ENCODE measurements at places on chromosomes 7 and 10.

GRCh38 chr10:80465451-80465835 is 11.3 kb downstream of the TSPAN14 start:
- DNase-seq = no peak

- DNase-seq = no peak
Observed at GRCh38 chr7:81767926-81768325, 1.9 kb downstream of the HGF start.

DNA sequence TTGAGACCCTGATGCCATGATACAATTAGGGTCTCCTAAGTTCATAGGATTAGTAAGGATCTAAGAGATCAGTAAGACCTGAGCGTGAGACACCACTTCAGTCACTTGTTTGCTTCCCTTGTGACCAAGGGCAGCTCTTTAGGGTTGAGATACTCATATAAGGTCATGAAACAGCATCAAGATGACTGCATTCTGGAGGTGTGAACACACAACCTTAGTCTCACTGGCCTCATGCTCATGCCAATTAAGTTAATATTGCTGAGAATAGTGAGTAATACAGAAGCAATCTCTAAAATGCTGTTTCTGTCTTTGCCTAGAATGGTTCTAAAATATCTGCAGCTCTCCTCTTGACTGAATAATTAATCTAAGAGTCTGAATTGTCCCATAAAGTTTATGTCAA is 39.6 kb upstream of the KLHL7 start:
- no peak for DNase-seq

DNA sequence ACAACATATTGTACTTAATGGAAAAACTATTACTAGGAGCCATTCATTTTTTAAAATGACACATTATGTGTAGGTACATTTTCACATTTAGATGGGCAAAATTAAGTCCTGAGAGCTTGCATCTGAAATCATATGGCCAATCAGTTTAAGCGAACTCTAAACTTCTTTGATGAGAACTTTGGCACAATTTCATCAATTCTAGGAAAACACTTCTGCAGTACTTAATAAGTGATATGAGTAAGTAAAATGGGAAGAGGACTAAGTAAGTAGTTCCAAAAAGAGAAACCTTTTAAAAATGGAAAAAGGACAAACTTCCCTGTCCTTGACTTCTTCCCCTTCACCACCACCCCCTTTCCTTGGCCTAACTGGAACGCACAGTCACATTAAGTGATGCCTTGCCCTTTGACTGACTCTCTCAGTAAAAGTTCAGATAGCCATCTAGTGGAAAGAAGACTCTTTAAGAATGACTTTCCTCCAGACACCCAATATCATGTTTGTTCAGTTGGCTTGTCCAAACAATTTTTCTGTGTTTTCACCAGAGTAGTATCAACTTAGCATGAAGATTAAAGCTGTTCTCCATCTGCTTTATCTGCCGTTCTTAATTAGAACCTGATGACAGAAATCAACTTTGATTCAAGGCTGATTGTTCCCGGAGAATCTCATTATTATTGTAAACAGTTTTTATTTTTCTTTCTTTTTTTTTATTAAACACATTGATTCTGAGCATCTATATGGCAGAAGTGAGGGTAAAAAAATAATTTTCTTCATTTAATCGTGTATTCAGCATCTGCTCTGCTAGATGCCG is 45.1 kb downstream of the CNNM2 start:
- no peak for DNase-seq

- no peak for DNase-seq
Observed at GRCh38 chr7:16189026-16189715, 232.2 kb downstream of the CRPPA start.

- DNase-seq = no peak
Observed at GRCh38 chr10:95504246-95504691, 56.9 kb downstream of the SORBS1 start.

DNA sequence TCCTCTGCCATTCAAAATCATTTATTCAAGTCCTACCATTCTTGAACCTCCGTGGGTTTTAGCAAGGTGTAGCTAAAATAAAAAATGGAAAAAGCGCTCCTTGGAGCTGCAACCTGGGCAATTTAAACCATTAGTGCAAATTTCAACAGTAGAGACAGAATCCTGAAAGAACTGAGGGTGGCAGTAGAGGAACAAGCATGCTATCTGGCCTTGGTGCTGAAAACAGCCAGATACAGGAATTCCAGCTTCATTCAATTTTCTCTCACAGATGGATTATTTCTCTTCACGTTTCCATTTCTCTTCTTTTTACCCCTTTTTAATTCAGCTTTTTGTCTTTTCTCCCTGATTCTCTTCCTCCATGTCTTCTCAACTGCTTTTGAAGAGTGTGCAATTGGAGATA is 77.7 kb downstream of the OTUD1 start:
- no peak for DNase-seq

DNA sequence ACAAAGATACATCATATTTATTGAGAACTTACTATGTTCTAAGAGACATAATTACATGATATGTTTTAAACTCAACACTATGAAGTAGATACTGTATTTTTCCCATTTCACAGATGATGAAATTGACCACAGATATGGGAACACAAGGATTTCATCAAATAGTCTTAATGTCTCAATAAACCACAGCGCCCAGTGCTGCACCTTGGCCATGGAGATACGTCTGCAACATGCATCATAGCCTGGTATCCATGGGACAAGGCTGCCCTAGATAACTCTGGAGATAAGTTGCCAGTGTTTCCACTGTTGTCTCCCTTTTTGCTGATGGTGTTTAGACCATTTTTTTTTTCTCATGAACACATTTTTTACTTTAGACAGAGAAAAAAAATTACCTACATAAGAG is 97.5 kb downstream of the GNAT3 start:
- no peak for DNase-seq

GRCh38 chr10:5943536-5943935 is 33.8 kb downstream of the IL15RA start:
- DNase-seq = no peak

DNA sequence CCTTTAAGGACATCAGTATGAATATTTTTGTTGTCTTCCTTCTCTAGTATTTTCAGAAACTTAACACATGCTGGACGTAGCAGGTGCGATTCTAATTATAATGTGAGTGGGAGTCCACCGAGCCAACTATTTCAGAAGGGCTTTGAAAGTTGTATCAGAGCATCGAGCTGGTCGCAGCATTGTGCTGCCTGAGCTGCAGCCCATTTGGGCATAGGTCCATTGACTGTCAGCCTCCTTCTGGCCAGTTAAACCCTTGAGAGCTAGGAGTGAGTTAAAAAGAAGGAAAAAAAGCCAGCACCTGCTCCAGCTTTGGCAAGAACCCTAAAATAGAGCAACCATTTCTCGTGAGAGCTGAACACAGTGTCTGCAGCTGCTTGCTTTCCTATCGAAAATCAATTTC is 47.8 kb downstream of the SLC35G1 start:
- DNase-seq = no peak

GRCh38 chr10:75764974-75765788 is 333.8 kb downstream of the LRMDA start:
- no peak for DNase-seq

DNA sequence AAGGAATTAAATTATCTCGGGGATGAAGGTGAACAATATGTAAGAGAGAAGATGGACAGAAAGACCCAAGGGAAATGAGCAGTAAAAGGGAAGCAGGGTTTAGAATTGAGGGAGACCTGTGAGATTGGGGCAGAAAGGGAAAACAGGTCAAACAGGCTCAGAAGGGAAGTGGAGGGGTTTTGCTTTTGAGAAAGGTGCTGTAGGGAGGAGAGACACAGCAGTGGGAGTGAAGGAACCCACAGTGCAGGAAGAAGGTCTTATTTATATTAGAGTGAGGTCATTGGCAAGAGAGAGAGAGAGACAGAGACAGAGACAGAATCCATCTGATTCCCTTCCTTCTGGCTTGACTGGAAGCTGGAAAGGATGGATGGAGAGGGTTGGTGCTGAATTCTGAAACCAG is 3.5 kb upstream of the TCAF1 start:
- DNase-seq = no peak

GRCh38 chr10:72855790-72856189 is 37.7 kb upstream of the OIT3 start:
- DNase-seq = no peak

DNA sequence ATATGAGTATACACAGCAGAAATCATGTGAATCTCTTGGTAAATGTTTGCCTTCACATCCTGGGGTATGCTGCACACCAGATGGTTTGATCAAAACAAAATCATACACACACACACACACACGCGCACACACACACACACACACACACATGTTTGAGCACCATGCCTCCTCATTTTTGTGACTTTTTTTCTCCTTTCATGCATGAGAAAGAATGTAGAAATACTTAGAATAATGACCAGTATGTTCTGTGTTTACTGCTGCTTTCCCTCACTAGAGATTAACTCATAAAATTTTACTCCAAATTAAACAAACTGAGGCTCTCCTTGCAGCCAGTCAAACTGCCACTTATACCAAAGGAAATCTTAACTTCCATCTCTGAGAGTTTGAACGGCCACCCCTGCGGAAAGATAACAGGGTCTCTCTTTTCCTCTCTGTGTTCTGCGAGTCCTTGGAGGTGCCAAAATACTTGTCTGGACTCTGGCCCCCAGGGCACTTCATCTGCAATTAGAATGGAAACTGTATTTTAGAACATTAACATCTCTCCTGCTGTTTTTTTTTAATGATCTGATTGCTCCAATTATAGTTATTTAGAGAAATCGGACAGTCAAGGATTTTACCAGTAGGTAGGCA is 320.8 kb upstream of the NFE2L3 start:
- no peak for DNase-seq

DNA sequence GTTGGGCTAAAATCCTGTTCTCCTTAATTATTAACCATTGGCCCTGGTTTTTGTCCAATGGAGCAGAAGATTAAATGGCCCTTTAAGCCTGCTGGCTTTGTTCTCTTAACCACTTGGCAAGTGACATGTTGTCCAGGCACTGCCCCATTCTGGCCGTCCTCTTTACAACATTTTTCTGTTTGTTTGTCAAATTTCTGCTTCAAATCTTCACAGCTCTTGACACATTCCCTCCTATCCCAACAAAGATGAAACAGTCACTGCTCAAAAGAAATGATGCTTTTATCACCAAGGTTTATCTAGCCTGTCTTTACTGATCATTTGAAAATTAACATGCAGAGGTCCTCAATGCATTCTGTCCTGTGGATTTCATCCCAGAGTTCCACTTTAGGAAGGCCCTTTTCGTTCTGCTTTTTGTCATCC is 700.4 kb downstream of the KCNMA1 start:
- no peak for DNase-seq

DNA sequence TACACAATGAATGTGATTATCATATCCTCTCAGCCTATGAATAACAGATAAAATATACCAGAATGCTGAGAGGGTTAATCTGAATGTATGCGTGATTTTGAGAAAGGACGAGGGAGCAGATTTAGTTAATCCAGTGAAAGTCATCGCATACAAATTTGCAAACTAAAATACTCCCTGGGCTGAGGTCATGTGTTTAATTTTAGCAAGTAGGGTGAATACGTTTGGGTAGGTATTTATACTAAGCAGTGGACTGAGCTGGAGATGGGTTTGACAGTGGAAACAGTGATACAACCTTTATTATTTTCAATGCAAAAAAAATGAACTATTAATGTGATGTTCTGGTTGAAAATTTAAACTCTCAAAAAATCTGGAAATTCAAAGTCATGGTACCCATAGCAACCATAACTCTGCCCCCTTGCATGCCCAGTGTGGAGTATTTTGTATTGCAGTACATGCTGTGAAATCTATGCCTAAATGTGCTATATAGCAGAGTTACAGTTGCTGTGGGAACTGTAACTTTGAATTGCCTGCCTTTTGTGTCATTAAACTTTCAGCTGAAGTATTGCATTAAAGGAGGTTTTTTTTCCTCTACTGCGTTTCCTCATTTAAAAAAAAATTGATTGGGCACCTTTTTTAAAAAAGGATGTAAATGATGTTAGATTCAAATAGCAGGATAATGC is 9.5 kb upstream of the ARID5B start:
- no peak for DNase-seq

DNA sequence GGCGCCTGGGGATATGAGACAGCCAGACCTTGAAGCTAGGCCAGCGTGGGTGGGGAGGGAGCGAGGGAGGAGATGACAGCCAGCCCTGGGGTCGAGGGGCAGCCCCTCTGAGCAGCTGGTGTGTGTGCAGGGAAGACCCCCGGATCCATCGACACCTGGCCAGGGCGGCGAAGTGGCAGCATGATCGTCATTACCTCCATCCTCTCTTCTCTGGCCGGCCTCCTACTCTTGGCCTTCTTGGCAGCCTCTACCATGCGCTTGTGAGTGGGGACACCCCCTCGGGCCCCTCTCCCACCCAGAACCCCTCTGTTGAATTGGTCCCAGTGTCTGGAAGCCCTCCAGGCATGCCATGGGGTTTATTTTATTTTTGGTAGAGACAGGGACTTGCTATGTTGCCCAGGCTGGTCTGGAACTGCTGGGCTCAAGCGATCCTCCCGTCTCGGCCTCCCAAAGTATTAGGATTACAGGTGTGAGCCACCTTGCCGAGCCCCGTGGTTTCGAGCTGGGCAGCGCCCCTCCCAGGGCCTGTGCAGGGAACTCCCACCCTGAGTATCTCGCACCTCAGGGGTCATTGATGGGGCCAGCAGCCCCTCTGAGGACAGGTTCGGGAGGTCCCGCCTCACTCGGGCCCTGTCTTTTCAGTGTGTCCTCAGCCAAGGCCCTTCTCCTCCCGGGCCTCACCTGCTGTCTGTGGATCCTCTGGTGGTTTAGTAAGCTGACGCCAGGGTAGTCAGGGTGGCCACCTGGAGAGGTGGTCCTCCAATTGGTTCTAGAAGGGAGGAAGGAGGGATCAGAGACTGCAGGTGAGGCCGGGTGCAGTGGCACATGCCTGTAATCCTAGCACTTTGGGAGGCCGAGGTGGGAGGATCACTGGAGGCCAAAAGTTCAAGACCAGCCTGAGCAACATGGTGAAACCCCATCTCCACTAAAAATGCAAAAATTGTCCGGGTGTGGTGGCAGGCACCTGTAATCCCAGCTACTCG is 3.8 kb downstream of the UPK3B start:
- DNase-seq = no peak

DNA sequence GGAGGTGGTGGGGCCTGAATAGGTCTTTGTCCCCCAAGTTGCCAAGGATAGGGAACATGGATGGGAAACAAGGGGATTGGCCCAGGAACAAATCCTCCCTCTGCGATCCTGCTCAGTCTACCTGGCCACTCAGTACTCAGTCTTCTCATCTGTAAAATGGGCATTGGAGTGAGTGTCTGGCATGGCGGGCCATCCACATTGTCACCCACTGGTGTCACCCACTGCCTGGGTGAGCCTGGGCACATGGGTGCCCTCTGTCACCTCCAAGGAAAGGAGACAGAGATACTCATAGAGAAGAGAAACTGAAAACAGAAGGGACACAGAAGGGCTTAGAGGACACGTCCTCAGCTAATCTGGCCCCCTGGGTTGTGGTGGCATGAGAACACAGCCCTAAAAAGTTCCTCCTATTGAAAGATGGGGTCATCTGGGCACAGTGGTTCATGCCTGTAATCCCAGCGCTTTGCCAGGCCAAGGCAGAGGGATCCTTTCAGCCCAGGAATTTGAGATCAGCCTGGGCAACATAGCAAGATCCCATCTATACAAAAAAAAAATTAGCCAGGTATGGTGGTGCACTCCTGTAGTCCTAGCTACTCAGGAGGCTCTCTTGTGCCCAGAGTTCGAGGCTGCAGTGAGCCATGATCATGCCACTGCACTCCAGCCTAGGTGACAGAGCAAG is 12.5 kb upstream of the TNRC18 start:
- DNase-seq = no peak
